Lower leg skin (tissue), 4 donors: ENCODE measurements at places on chromosomes 3 and 15.

- no peak for DNase-seq
Observed at GRCh38 chr3:27221264-27221932, 147.8 kb downstream of the NEK10 start.

GRCh38 chr3:154977666-154978065 lies 102.5 kb upstream of the MME start:
- no peak for DNase-seq

- DNase-seq = no peak
Observed at GRCh38 chr15:40549894-40550293, 14.9 kb downstream of the CCDC32 start.

- DNase-seq = no peak
Observed at GRCh38 chr15:70385052-70385451, 287.3 kb upstream of the TLE3 start.

GRCh38 chr3:6791161-6791560 lies 69.8 kb upstream of the GRM7 start:
- DNase-seq = no peak

GRCh38 chr3:68973639-68974038 lies 39.8 kb downstream of the EOGT start:
- DNase-seq = no peak

- DNase-seq = no peak
Observed at GRCh38 chr15:97563516-97563915, 397.0 kb upstream of the ARRDC4 start.

- no peak for DNase-seq
Observed at GRCh38 chr15:26352909-26353308, 420.0 kb downstream of the GABRB3 start.

- no peak for DNase-seq
Observed at GRCh38 chr3:173584838-173585831, 187.6 kb downstream of the NLGN1 start.

- DNase-seq = no peak
Observed at GRCh38 chr15:71451130-71451529, 335.9 kb downstream of the THSD4 start.

DNA sequence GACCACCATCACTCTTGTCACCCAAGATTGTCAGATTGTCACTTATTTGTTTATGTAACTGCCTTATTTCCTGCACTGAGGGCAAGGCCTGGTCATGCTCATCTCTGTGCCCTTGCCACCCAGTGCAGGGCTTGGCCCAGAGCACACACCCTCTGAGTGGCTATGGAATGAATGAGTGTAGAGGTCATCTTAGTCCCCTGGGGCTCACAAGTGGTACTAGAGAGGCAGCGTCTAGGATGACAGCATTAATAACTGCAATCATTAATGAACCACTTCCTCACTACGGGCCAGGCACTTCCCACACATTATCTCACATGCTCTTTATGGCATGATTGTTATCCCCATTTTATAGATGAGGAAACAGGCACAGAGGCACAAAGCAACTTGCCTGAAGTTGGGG lies 117.0 kb downstream of the SMAD6 start:
- DNase-seq = no peak
